ENCODE measurements at places on chromosomes 5 and 9. TPM values are rescaled to one million over a fixed set of nuclear protein-coding genes. Genes with fewer than 3 reads are reported as not detected.

The RGS7BP gene
- polyA plus RNA-seq = not detected

The FGF1 gene
- 29.6 TPM for polyA plus RNA-seq

The AJM1 gene
- 1.1 TPM for polyA plus RNA-seq

The FOXD1 gene
- 8.5 TPM for polyA plus RNA-seq

The PDE8B gene
- polyA plus RNA-seq = 0.33 TPM

The CDH9 gene
- not detected for polyA plus RNA-seq

The TEX48 gene
- polyA plus RNA-seq = not detected

The PCDHA9 gene
- polyA plus RNA-seq = not detected

The PDLIM4 gene
- 156 TPM for polyA plus RNA-seq

The TTC16 gene
- 0.06 TPM for polyA plus RNA-seq

The FAM53C gene
- 25.5 TPM for polyA plus RNA-seq

The RANBP17 gene
- 2.3 TPM for polyA plus RNA-seq

DNA sequence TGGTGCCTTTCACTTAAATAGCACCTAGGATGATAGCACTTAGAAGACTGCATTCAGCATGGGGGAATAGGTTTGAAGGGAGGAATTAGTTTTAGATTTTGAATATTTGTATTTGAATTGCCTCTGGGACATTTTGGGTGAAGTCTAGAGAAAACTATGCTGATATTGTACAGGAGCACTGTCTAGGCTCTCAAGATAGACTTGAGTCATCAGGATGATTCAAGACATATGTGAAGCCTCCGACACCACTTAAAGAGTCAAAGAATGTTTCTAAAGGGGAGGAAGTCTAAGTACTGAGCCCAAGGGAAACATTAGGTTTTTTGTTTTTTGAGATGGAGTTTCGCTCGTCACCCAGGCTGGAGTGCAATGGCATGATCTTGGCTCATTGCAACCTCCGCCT is 63.9 kb upstream of the CCDC180 start:
- peak; percentile 38 for DNase-seq
- no peaks in the 10 kb centered on the region for H3K27me3 ChIP-seq
- H3K4me3 ChIP-seq = no peak overlapping the region
- no peak overlapping the region for H3K27ac ChIP-seq
- no peaks in the 10 kb centered on the region for H3K4me1 ChIP-seq

DNA sequence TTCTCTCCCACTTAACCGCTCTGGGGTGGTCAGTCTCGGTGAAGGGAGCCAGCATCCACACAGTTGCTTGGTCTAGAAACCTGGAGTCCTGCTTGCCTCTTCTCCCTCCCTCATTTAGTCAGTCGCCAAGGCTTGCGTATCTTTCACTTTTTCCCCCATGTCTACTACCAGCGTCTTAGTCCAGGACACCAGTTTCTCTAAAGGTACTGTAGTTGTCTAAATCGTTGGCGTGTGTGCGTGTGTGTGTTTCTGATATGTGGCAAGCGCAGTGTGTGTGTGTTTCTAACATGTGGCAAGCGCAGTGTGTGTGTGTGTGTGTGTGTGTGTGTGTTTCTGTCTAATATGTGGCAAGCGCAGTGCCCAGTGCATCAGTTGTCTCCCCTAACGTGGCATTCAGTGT is 641 bp downstream of the ATP6V1G1 start:
- peak; percentile 71 for DNase-seq
- no peaks in the 10 kb centered on the region for H3K27me3 ChIP-seq
- peak overlapping the region; percentile 94 for H3K27ac ChIP-seq
- peaks cover 26% of the 10 kb centered on the region for H3K4me1 ChIP-seq

DNA sequence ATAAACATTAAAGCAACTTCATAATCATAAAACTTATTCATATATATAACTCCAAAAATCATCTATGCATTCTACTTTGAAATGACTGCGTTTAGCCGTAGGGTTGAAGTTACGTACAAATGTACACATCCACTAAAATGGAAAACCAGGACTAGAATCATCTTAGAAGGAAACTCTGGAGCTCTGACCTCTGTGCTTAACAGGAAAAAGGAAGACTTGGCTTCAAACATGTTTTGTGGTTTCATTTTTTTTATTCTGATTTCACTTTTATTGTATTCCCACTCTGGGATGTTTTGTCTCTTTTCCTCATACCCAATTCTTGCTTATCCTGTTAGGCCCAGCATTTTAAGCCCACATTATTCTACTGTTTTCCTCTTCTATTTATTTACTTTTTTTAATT is 44.9 kb downstream of the GRAMD2B start:
- no peaks in the 10 kb centered on the region for H3K27me3 ChIP-seq
- H3K27ac ChIP-seq = peak overlapping the region; percentile 91
- H3K4me3 ChIP-seq = no peak overlapping the region

DNA sequence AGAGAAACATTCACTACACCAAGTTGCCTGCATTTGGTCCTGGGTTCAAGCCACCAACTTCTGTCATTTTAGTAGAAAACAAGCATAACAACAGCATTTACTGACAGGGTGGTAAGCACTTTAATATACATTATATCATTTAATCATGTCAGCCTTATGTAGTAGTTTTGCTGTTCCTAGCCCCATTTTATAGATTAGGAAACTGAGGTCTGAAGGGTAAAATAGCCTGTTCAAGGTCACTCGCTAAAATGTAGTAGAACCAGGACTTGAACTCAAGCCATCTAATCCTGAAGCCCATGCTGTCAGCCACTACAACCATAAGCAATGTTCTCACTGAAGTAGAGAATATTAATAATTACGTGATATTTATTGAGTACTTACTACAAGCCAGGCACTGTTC is 59.7 kb upstream of the TRIM32 start:
- peaks cover 3% of the 10 kb centered on the region for H3K4me1 ChIP-seq
- no peak overlapping the region for H3K27ac ChIP-seq
- H3K4me3 ChIP-seq = no peak overlapping the region
- H3K27me3 ChIP-seq = peaks cover 7% of the 10 kb centered on the region
- DNase-seq = no peak

GRCh38 chr5:36478646-36479317 is 127.6 kb upstream of the SLC1A3 start:
- H3K4me1 ChIP-seq = no peaks in the 10 kb centered on the region
- no peaks in the 10 kb centered on the region for H3K36me3 ChIP-seq
- H3K27ac ChIP-seq = no peak overlapping the region
- no peaks in the 10 kb centered on the region for H3K27me3 ChIP-seq
- no peak overlapping the region for H3K4me3 ChIP-seq
- DNase-seq = no peak

GRCh38 chr9:27817747-27818146 is 244.5 kb upstream of the C9orf72 start:
- no peak overlapping the region for H3K27ac ChIP-seq
- peak; percentile 0 for DNase-seq
- H3K4me3 ChIP-seq = no peak overlapping the region

- DNase-seq = no peak
- no peaks in the 10 kb centered on the region for H3K27me3 ChIP-seq
- no peak overlapping the region for H3K4me3 ChIP-seq
- 0 out of 2 replicates have a peak, but pooled peaks cover 13% of the 10 kb centered on the region for H3K36me3 ChIP-seq
Measured at GRCh38 chr5:179147991-179148702, 88.0 kb downstream of the ZNF354C start.

DNA sequence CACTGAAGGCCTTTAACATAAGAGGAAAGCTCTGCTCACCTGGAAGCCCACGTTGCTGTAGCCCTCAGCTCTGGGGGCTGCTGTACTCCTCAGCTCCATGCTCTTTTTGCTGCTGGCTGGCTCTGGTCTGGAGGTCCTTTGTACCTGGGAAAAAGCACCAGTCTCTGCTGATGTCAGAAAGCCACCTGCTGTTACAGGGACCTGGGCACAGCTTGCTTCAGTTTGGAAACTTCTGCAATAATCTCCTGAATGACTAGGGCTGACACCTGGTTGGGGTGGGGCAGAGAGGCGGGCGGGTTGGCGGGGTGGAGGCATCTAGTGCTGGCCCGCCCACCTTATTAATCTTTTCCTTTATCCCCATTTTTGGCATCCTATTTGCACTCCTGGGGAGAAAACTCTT is at the start of gene SLC28A3:
SLC28A3 (minus strand) TSS at position 224 of the 400 bp plus-strand sequence; CDS start at position 99, 125 bp downstream.
- no peak for DNase-seq
- H3K4me3 ChIP-seq = no peak within 1 kb of the TSS
- no peak within 1 kb of the TSS for H3K27ac ChIP-seq
- no peaks in the 10 kb centered on the region for H3K4me1 ChIP-seq

- no peak overlapping the region for H3K4me3 ChIP-seq
- no peaks in the 10 kb centered on the region for H3K36me3 ChIP-seq
- no peaks in the 10 kb centered on the region for H3K4me1 ChIP-seq
- H3K27ac ChIP-seq = no peak overlapping the region
Measured at GRCh38 chr5:10145923-10146401, 103.7 kb downstream of the ATPSCKMT start.

DNA sequence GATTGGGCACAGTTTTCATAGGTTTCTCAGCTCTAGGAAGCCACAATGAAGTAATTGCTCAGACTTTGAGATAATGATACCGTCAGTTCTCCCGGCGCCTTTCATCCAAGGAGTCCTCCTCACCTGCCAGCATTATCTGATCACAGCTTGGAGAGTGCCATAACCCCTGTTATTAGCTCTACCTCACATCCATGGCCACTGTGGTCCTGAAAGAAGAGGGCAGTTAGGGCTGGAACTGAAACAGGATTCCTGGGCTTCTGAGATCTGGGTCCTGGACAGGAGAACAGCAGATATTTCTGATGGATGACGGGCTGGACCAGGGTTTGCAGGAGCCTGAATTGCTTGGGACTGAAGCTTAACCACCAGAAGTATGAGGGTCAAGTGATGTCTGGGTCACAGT is 13.5 kb downstream of the RGS3 start:
- no peaks in the 10 kb centered on the region for H3K36me3 ChIP-seq
- no peak overlapping the region for H3K27ac ChIP-seq
- no peak overlapping the region for H3K4me3 ChIP-seq
- H3K27me3 ChIP-seq = no peaks in the 10 kb centered on the region

GRCh38 chr5:179771311-179771895 is 22.4 kb upstream of the LTC4S start:
- DNase-seq = no peak
- H3K27ac ChIP-seq = no peak overlapping the region
- H3K4me3 ChIP-seq = no peak overlapping the region

DNA sequence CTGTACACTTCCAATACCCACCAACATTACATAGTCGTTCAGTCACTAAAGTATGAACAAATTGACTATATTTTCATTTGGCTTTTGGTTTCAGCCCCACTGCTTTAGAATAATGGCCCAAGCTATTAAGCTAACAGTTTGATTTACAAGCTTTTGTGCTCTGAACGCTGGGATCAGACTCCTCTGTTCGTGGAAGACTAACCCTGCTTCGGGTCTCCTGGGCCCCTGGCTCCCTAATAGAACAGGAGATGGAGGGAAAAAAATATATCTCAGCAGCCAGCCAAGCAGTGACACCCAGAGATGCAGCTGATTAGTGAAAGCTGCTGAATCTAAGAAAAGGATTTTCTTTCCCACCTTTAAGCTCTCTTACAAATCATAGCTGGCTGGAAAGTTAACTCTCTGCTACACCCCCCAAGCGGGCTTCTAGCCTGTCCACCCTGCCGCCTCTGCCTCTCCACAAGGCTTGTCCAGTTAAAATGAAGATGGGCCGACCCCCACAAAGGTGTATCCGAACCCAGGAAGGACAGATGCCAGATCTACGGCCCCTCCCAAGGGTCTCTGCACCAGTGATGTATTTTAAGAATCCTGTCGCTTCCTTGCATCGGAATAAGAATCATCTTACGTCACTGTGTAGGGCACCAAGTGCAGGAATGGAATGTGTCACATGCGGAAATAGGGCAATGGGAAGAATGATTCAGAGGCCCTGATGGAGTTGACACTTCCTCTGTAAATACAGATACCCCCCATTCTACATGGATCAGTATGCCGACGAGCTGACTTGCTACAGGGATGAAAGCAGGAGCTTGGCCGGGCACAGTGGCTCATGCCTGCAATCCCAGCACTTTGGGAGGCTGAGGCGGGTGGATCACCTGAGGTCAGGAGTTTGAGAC is 33.4 kb upstream of the BARHL1 start:
- no peaks in the 10 kb centered on the region for H3K36me3 ChIP-seq
- H3K4me1 ChIP-seq = no peaks in the 10 kb centered on the region
- H3K27me3 ChIP-seq = peaks cover 36% of the 10 kb centered on the region
- no peak for DNase-seq
- H3K4me3 ChIP-seq = no peak overlapping the region

- DNase-seq = no peak
- H3K4me1 ChIP-seq = no peaks in the 10 kb centered on the region
- H3K4me3 ChIP-seq = no peak overlapping the region
Measured at GRCh38 chr5:23450187-23450586, 57.2 kb upstream of the PRDM9 start.

- H3K4me1 ChIP-seq = peaks cover 27% of the 10 kb centered on the region
- peak; percentile 88 for DNase-seq
- H3K27ac ChIP-seq = peak overlapping the region; percentile 52
Measured at GRCh38 chr5:50595199-50595598, 71.2 kb upstream of the PARP8 start.

- H3K27me3 ChIP-seq = no peaks in the 10 kb centered on the region
- H3K27ac ChIP-seq = no peak overlapping the region
- peak; percentile 60 for DNase-seq
- H3K4me3 ChIP-seq = no peak overlapping the region
- peaks cover 78% of the 10 kb centered on the region for H3K36me3 ChIP-seq
Measured at GRCh38 chr5:150017226-150018005, 16.9 kb downstream of the HMGXB3 start.

- H3K4me1 ChIP-seq = no peaks in the 10 kb centered on the region
- no peak overlapping the region for H3K27ac ChIP-seq
- DNase-seq = no peak
- no peak overlapping the region for H3K4me3 ChIP-seq
Measured at GRCh38 chr5:106956187-106956586, 714.5 kb downstream of the EFNA5 start.

DNA sequence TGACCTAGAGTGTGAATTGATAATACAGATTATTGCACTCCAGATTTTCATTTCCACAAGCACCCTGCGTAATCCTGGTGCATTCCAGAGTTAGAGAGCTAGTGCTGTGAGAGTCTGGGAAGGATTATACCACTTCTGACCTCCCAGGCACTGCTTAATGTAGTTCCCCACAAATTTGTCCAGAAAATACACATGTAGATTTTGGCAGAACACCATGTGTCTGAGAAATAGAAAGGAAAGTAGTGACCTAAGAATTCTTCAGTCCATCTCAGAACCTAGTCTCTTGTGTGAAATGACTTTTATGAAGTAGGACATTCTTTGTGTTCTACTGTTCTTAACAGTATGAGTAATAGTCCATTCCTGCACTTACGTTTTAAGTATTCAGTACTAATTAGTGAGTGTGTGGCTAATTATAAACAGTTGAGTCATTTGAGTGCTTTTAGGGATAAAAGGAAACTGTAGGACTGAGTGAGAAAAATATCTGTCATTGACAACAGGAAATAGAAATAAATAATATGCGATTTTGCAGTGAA is 27.8 kb upstream of the PTPDC1 start:
- H3K27ac ChIP-seq = peak overlapping the region; percentile 45
- H3K4me1 ChIP-seq = peaks cover 13% of the 10 kb centered on the region
- H3K4me3 ChIP-seq = peak overlapping the region; percentile 43
- no peaks in the 10 kb centered on the region for H3K36me3 ChIP-seq
- DNase-seq = peak; percentile 81
- H3K27me3 ChIP-seq = no peaks in the 10 kb centered on the region

GRCh38 chr9:37295178-37295577 is 127.3 kb upstream of the GRHPR start:
- H3K4me1 ChIP-seq = peaks cover 32% of the 10 kb centered on the region
- no peak for DNase-seq
- H3K27ac ChIP-seq = no peak overlapping the region
- no peaks in the 10 kb centered on the region for H3K36me3 ChIP-seq
- no peaks in the 10 kb centered on the region for H3K27me3 ChIP-seq
